ENCODE measurements at places on chromosomes 13 and 19.

GRCh38 chr13:103325672-103326071, 259.5 kb upstream of the SLC10A2 start:
- DNase-seq: no peak

- DNase-seq: no peak
Measured at GRCh38 chr19:34300380-34300779, 46.0 kb downstream of the GARRE1 start.

- no peak for DNase-seq
Measured at GRCh38 chr19:50007947-50008346, 17.2 kb downstream of the VRK3 start.

DNA sequence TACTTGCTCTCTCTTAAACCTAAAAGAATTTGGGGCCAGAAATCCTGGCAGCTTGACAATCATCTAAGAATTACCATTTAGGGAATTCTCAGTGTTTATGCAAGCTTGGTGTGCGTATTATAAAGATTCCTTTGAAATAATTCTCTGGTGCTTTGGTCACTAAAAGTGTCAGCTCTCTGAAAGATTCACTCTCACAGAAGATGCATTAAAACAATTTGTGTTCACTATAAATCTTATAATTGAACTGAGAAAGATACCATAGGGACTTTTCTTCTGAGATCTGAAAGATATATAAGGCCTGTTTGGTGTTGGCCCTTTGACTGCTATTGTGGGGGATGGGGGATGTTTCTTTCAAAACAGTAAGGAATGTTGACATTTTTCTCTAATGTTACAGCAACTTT, 27.3 kb downstream of the EPSTI1 start:
- no peak for DNase-seq

DNA sequence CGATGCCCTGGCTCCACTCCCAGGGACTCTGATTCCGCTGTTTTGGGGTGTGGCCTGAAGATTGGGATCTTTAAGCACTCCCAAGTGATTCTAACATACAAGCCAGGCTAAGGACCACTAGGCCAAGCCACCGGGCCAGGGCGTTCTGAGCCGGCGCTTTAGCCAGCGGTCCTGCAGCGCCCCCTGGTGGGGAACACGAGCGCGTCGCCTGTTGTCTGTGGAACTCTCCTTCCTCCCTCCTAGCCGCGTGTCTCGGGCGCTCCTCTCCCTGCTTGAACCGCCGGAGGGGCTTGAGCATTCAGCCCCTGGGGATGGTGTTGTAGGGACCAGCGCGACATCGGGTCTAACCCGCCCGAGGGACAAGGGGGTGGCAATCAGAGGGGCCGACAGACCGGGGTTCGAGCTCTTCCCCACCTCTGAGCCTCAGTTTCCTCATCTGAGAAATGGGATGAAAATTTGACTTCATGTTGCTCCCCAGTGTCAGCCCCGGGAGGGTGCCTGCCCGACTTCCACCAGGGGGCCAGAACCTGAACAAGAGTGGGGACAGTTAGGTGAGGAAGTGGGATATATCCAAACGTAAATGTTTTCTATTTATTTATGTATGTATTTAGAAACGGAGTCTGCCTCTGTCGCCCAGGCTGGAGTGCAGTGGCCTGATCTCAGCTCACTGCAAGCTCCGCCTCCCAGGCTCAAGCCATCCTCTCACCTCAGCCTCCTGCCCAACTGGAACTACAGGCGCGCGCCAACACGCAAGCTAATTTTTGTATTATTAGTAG, 18.0 kb upstream of the PNMA8B start:
- DNase-seq: peak; percentile 67

- DNase-seq: no peak
Measured at GRCh38 chr19:23403581-23404324, 8.5 kb upstream of the ZNF91 start.

- DNase-seq: no peak
Measured at GRCh38 chr19:50779504-50780457, 9.5 kb downstream of the GPR32 start.

DNA sequence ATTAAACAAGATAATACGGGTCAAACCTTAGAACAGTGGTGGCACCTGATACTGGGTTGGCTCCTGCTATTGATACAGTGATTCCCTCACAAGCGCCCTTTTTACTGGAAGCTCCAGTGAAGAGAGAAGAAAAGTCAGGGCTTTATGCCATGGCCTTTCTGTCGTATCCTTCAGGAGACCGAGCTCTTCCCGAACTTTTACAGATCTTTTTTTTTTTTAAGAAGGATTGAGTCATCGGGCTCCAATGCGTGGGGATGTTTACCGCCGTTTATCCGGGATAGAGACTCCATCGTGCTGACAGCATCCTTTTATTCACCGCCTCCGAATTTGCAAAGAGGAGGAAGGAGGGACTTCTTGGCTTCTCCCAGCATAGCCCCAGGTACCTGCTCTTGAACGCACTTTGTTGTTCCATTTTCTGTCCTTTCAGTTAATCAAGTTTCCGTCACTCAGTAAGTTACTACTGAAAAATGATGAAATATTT, 574 bp downstream of the ZNF227 start:
- no peak for DNase-seq

DNA sequence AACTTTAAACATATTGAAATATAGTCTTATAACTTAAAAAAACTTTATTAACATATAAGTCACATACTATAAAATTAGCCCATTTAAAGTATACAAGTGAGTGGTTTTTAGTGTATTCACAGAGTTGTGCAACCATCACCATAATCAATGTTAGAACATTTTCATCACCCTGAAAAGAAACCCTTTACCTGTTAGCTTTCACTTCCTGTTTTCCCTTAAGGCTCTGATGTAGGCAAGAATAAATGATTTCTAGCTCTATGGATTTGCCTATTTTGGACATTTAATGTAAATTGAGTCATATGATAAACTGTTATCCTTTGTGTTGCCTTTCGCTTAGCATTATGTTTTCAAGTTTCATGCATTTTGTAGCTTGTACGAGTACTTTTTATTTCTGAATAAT, 15.6 kb downstream of the ZNF568 start:
- no peak for DNase-seq

- DNase-seq: no peak
Measured at GRCh38 chr13:98782654-98783053, 30.2 kb upstream of the SLC15A1 start.

GRCh38 chr19:6376512-6377190, 918 bp upstream of the PSPN start:
- DNase-seq: no peak

GRCh38 chr13:107104631-107105030, 536.7 kb upstream of the ARGLU1 start:
- DNase-seq: no peak

GRCh38 chr13:113936166-113936965, 37.5 kb downstream of the C13orf46 start:
- DNase-seq: no peak

GRCh38 chr19:35293363-35293739, 1.4 kb downstream of the MAG start:
- no peak for DNase-seq

GRCh38 chr19:47511681-47512080, 3.2 kb downstream of the NAPA start:
- no peak for DNase-seq

DNA sequence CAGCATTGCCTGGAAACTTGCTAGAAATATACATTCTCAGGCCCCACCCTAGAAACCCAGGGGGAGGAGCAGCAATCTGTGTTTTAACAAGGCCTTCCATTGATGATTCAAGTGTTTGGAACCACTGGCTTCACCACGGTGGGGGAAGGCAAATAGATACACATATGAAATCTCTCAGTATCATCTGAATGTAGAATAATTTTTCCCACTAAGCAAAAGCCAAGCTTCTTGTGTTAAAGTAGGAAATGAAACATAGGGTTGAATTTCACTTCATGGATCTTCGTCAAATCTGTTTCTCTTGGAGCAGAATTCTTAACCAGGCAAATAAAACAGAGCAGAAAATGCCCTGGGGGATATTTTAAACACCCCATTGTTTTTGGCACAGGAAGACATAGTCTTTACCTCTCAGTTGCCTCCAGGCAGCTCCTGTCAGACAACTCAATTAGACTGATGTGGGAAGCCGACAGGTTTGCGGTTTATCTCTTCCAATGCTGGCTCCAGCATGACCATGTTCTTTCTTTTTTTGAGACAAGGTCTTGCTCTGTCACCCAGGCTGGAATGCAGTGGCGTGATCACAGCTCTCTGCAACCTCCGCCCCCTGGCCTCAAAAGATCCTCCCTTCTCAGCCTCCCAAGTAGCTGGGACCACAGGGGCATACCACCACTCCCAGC, 213.0 kb downstream of the FOXO1 start:
- DNase-seq: no peak

DNA sequence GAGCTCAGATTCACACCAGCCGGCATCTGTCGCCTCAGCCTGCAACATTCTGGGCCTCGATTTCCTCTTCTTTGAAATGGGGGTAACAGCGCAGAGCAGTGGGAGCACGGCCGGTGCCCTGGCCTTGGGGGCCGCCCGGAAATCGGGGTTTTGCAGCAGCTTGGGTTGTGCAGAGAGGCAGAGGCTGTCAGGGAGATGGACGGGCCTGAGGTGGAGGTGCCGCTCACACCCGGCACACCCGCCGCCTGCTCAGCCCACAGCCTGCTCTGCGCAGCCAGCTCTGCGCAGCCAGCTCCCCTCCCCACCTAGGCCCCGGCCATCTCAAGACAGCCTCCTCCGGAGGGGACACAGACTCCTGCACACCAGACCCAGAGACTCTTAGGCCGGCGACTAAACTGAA, 10.6 kb downstream of the KLF2 start:
- DNase-seq: no peak

DNA sequence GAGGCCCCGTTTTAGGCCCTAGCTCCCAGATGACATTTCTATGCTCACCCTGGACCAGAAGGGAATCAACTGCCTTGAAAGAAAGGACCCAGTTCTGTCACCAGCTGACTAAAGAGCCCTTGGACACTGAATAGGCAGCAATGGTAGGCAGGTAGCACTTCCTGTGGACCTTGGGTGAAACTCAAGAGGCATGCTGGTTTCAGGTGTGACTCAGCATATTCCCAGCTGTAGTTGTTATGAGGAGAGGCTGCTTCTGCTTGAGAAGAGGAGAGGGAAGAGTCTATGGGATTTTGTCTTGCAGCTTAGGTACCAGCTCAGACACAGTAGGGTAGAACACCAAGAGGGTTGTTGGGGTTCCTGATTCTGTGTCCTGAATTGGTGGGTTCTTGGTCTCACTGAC, 37.9 kb upstream of the HTR2A start:
- DNase-seq: no peak

DNA sequence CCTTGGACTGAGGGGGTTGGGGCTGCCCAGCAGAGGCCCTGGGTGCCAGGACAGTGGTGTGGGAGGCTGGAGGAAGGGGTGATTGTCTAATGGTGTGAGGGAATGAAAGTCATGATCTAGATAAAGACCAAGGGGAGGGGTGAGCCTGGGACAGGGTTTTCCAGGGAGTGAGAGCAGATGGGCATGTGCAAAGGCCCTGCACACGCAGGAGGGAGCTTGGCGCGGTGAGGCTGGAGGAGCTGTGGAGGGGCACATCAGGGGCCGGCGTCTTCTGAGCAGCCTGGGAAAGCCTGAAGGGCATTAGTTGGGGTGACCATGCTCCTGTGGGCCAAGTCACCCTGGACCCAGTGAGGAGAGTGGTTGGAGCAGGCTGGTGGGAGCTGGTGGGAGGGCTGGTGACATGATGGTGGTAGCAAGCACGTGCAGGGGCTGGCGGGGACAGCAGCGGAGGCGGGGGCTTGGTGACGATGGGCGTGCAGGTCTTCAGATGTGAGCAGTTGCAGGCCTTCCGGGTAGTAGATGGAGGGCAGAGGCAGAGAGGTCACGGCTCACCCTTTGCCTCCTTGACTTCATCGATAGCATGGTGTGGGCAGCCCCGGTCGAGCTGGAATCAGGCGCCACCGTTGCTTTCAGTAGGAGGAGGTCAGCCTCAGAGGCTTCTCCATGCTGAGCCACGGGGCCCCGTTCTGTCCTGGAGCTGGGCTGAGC, 20.2 kb upstream of the F2RL3 start:
- no peak for DNase-seq

DNA sequence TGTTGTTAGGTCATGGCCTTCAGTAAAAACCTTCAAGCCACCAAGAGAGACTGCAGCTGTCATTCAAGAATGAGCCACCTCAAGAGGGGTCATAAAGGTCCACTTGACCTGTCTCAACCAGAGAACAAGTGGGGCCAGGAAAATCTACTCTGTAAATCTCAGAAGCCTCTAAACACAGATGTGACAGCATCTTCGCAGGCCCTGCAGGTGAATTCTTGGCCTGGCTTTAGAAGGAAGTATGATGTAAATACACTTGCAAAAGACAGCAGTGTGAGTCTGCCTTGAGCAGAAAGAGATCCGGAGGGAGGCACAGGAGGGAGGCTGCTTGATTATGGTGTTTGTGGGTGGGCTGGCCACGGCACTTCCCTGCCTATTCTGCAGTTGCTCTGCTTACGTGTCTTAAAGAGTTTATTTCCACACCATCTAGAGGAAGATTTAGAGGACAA, 1082.9 kb downstream of the UQCRFS1 start:
- no peak for DNase-seq

DNA sequence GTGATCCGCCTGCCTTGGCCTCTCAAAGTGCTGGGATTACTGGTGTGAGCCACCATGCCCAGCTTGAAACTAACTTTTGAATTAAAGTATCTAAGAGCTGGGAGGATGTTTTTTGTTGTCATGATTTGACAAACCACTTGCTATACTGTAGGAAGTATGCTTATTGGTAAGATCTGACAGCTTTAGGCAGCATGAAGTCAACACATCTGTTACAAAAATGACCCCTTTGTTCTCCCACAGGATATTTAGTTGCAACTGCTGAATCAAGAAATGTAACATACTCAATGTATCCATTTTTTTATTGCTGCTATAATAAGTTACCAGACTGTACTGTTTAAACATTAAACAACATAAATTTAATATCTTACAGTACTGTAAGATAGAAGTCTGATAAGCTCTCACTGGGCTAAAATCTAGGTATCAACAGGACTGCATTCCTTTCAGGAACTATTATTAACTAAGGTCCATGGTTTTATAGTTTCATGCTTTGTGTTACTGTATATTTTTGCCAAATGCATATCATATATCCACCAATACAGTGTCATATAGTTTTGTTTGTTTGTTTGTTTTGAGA, 22.8 kb upstream of the LRP3 start:
- no peak for DNase-seq

DNA sequence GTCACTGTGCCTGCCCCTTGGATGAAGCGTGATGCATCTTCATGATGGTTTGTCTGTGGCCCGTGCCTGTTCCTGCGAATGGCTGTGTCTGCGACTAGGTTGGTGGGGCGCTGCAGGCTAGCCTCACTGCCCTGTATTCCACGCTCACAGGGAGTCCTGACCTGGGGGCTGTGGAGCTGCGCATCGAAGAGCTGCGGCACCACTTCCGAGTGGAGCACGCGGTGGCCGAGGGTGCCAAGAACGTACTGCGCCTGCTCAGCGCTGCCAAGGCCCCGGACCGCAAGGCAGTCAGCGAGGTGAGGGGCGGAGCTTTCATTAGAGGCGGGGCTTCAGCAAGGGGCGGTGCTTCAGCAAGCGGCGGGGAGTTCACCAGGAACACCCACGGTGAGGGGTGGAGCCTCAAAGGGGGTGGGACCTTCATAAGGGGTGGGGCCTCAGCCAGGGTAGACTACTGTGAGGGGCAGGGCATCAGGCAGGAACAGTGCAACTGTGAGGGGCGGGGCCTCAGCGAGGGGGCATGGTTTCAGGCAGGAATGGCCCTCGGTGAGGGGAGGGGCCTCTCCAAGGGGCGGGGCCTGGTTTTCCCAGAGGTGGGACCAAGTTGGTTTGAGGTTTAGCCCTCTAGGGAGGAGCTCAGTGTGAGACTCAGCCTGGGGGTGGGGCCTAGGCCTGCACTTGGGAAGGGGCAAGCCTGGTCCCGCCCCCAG, 17.2 kb downstream of the PKN1 start:
- peak; percentile 62 for DNase-seq

Data from CD4-positive, alpha-beta memory T cell (primary cell).